ENCODE measurements at places on chromosomes 4 and X. TPM values are rescaled to one million over a fixed set of nuclear protein-coding genes. Genes with fewer than 3 reads are reported as not detected.

Gene CSAG3
- not detected for polyA plus RNA-seq

Gene TLR2
- polyA plus RNA-seq: 2.6 TPM

Gene AADAT
- not detected for polyA plus RNA-seq

Gene ATRX
- polyA plus RNA-seq: 79.8 TPM

Gene TMEM154
- 9.9 TPM for polyA plus RNA-seq

Gene CXCL6
- polyA plus RNA-seq: not detected

DNA sequence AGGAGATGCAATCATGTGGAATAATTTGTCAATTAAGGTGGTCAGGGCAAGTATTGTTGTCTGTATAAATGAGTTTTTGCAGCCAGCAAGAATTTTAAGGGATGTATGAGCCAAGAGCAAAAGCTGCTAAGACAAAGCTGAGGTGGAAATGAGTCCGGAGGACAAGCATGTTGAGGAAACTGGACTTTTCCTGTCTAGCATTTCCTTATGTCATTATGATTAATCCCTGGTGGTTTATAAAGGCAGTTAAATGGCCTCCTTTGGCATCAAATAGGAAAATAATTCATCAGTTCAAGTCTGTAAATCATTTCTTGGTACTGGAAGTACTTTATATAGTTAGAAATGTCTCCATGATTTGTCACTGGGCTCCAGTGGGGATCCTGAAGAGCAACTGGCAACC is 61.6 kb upstream of the TEX13A start:
- no peak for DNase-seq
- H3K36me3 ChIP-seq: no peaks in the 10 kb centered on the region
- no peak overlapping the region for H3K4me3 ChIP-seq

DNA sequence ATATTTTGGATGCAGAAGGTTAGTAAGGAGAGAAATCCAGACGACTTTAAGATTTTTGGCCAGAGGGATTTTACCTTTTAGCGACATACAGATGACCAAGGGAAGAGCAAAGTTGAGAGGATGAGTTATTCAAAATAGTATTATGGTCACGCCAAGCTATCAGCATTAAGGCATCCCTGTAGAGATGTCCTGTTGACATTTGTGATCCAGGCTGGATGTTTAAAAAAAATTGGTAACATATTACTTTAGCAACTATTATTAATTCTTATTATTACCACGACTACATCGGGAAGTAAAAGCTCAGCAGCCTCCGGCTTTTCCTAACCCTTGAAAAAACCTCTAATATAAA is 562 bp upstream of the OSTC start:
- no peaks in the 10 kb centered on the region for H3K36me3 ChIP-seq
- peak overlapping the region; percentile 96 for H3K27ac ChIP-seq
- DNase-seq: no peak
- peaks cover 6% of the 10 kb centered on the region for H3K27me3 ChIP-seq
- H3K4me1 ChIP-seq: peaks cover 40% of the 10 kb centered on the region
- peak overlapping the region; percentile 96 for H3K4me3 ChIP-seq

DNA sequence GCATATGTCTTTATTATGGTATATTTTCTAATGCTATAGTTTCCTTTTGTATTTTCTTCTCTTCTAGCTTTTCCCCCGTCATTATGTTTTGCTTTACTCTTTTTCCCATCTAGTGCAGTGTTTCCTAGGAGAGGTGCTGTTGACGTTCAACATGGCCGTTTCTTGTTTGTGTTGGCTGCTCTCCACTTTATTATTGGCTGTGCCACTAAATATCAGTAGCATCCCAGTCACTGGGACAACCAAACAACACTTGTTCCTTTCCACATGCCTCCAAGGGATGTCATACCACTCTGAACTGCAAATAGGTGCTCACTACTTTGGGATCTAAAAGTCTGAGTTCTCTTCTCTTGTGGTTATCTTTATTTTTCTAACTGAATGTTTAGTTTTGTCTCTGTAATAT is 26.5 kb downstream of the GBA3 start:
- H3K4me1 ChIP-seq: no peaks in the 10 kb centered on the region
- H3K27ac ChIP-seq: no peak overlapping the region
- DNase-seq: no peak
- no peak overlapping the region for H3K4me3 ChIP-seq
- no peaks in the 10 kb centered on the region for H3K27me3 ChIP-seq

GRCh38 chr4:336099-336892 is 1.3 kb upstream of the ZNF141 start:
- peak overlapping the region; percentile 97 for H3K27ac ChIP-seq
- H3K4me3 ChIP-seq: peak overlapping the region; percentile 55
- DNase-seq: no peak
- peaks cover 7% of the 10 kb centered on the region for H3K36me3 ChIP-seq

- H3K27me3 ChIP-seq: peaks cover 1% of the 10 kb centered on the region
- DNase-seq: no peak
- H3K4me3 ChIP-seq: no peak overlapping the region
- H3K27ac ChIP-seq: no peak overlapping the region
- no peaks in the 10 kb centered on the region for H3K36me3 ChIP-seq
- peaks cover 13% of the 10 kb centered on the region for H3K4me1 ChIP-seq
These were observed 37.9 kb downstream of the SUPT20HL2 start for GRCh38 chrX:24276015-24276414.

DNA sequence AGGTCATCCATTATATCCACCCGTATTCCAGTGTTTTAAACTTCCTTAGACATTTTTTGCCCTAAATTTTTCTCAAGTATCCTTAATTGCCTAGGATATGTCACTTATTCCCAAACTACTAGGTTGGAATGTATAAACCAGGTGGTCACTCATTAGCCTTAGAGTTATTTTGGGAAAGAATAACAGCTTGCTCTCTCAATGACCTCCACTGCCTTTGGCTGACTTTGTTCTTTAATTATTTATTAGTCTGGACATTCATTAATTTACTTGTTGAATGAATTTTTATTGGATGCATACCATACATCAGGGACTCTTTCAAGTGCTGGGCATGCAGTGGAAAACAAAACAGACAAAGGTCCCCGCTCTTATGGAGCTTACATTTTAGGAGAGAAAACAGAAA is 609.3 kb upstream of the IGFBP7 start:
- no peak for DNase-seq
- H3K4me3 ChIP-seq: no peak overlapping the region
- H3K27me3 ChIP-seq: no peaks in the 10 kb centered on the region
- no peaks in the 10 kb centered on the region for H3K4me1 ChIP-seq
- no peak overlapping the region for H3K27ac ChIP-seq

DNA sequence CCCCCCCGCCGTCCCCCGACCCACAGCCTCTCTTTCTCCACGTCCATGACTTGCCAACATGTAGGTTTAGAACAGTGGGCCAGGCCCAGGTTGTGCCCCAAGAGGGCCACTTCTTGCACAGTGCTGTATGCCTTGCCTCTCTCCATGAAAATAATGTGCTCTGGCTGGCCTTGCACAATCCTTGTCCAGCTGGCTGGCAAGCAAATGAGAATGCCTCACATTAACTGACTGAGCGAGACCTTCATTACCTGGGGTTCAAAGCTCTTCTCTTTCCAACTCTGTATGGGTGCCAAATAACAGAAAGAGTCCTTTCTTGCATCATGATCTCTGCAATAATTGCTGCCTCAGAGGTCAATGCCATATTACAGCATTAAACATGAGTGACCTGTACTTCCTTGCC is 416.6 kb downstream of the FGF13 start:
- H3K36me3 ChIP-seq: no peaks in the 10 kb centered on the region
- H3K27ac ChIP-seq: no peak overlapping the region
- DNase-seq: no peak
- H3K4me1 ChIP-seq: no peaks in the 10 kb centered on the region
- H3K4me3 ChIP-seq: no peak overlapping the region

GRCh38 chr4:76620723-76621468 is 185.9 kb downstream of the SHROOM3 start:
- H3K27me3 ChIP-seq: peaks cover 4% of the 10 kb centered on the region
- no peak for DNase-seq
- H3K27ac ChIP-seq: no peak overlapping the region
- H3K4me1 ChIP-seq: no peaks in the 10 kb centered on the region

- no peaks in the 10 kb centered on the region for H3K36me3 ChIP-seq
- H3K27me3 ChIP-seq: peaks cover 10% of the 10 kb centered on the region
- peak overlapping the region; percentile 97 for H3K4me3 ChIP-seq
- peaks cover 43% of the 10 kb centered on the region for H3K4me1 ChIP-seq
These were observed 825 bp upstream of the RASGEF1B start for GRCh38 chr4:81472281-81473182.

DNA sequence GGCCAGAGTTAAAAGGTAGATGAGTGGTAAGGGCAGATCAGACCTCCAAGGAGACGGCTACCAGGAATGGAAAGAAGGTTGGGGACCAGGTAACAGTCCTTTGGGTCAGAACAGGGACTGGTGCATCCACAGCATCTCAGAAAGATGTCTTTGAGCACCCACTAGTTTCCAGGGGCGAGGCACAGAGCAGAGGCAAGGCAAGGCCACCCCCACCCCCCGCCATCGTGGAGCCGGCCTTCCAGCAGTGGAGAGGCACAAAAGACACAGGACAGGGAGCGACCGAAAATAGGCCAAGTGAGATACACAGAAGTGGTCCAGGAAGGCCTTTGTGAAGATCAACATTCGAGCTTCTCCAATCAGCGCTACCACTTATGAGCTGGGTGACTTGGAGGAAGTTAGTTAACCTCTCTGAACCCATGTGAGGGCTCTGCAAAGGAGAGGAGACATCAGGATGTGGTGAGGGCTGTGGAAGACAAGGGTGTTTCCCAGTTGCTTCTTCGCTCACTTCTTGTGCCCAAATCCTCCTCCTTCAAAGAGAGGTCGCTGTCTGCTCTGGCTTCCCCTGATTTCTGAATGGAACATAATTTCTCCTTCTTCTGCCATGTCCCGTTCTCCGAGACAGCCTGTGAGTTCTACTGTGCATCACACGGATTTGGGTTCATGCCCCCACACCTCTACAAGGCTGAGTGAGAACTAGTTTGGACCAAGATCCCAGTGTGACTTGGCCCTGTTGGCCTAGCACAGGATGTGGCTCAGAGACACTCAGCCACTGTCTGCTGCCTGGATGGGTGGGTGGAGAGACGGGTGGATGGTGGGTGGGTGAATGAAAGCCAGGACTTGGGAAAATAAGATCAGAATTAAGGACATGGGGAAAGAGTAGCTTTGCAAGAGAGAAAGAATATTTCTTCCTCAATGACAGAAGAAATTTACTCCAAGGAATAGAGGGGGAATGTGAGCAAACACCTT is 16.7 kb upstream of the MSX1 start:
- no peak overlapping the region for H3K4me3 ChIP-seq
- peaks cover 3% of the 10 kb centered on the region for H3K4me1 ChIP-seq
- H3K27me3 ChIP-seq: peaks cover 8% of the 10 kb centered on the region
- no peaks in the 10 kb centered on the region for H3K36me3 ChIP-seq

- DNase-seq: no peak
- H3K36me3 ChIP-seq: no peaks in the 10 kb centered on the region
- H3K27me3 ChIP-seq: peaks cover 2% of the 10 kb centered on the region
- no peak overlapping the region for H3K27ac ChIP-seq
- H3K4me1 ChIP-seq: no peaks in the 10 kb centered on the region
These were observed 61.0 kb downstream of the SEPSECS start for GRCh38 chr4:25098964-25099891.

DNA sequence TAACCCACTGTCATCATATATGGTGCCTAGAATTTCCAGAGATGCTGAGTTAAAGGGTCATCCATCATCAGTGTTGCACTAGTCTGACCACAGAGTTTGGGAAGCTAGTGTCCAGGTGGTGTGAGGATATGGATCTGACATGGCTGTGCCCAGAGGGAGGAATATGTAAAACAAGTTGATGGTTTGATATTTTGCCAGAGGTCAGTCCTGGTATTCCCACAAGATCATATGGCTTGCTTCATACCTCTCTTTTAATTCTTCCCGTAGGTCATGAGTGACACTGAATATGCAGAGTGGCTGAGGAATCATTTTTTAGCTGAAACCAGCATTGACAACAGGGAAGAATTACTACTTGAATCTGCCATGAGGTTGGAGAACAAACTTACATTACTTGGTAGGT is 75.6 kb downstream of the ATP10D start:
- peaks cover 11% of the 10 kb centered on the region for H3K4me1 ChIP-seq
- H3K27ac ChIP-seq: no peak overlapping the region
- H3K36me3 ChIP-seq: peaks cover 33% of the 10 kb centered on the region
- no peak overlapping the region for H3K4me3 ChIP-seq
- no peaks in the 10 kb centered on the region for H3K27me3 ChIP-seq
- no peak for DNase-seq
